ENCODE measurements at places on chromosomes 5 and 9. TPM values are rescaled to one million over a fixed set of nuclear protein-coding genes. Genes with fewer than 3 reads are reported as not detected.

GRCh38 chr9:108412755-108413154 lies 443.0 kb downstream of the ACTL7B start:
- DNase-seq = no peak

DDX4 gene
- not detected for total RNA-seq

LRRC19 gene
- not detected for total RNA-seq

DNA sequence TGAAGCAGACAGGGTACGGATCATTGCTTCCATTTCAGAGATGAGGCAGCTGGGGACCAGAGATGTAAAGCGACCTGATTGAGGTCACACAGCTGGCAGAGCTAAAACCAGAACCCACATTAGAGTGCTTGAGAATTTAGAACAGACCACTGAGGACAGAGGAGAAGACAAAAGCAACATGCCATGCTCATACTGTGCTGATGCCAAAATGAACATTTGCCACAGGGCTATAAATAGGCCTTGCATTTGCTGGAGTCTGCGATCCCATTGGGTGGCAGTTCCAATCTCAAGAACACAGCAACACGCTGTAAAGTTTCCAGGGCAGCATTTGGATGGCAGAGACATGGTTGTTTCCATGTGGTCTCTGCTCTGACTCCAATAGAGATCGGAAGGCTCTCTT lies 222.4 kb upstream of the TBC1D2 start:
- DNase-seq = no peak

DNA sequence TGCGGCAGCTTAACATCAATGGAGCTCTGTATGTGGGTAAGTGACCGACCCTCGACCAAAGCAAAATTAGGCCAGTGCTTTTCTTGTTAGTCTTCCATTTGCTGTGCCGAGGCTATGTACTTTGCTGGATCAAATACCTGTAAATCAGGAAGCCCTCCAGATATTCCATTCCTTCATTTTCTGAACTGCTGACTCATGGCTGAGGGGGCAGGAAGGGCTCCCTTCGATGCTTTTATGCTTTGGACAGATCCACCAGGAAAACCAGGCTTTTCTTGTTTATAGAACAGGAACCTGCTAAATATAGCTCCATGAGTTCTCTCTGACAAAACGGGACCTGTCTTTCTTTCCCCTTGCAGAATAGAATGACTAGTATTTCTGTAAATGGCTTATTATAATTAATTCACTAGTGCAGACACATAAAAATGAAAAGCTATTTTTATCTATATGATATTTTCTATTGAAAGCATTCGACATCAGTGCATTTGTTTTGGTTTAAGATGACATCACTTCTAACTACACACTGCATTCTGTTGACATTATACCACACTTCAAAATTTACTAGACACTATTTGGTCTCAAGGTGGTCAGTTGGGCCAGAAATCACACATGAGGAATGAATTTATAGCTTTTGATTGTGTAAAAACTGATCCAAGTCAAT lies 93.3 kb downstream of the LIFR start:
- no peak for DNase-seq

GRCh38 chr5:427415-428087 lies 15.4 kb upstream of the EXOC3 start:
- peak; percentile 86 for DNase-seq

DNA sequence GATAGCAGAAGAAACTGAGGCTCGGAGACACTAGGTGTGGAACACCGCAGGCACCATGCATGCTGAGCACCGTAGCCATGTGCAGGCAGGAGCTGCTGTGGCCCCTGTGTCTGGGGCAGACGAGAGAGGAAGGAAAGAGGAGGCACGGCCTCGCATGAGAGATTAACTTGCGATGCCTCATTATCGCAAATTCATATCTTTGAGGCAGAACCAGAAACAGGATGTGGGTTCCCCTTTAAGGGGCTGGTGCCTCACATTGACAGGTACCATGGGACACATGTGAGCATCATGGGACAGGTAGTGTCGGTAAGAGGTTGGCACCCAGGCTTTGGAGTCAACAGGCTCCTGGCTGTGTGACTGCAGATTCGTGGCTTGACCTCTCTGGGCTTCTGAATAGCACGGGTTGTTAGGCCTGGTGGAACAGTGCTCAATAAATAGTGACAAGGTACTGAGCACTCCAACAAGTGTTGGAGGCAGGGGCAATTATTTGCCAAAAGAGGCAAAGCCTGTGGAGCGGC lies 40.8 kb downstream of the NAIF1 start:
- no peak for DNase-seq

DNA sequence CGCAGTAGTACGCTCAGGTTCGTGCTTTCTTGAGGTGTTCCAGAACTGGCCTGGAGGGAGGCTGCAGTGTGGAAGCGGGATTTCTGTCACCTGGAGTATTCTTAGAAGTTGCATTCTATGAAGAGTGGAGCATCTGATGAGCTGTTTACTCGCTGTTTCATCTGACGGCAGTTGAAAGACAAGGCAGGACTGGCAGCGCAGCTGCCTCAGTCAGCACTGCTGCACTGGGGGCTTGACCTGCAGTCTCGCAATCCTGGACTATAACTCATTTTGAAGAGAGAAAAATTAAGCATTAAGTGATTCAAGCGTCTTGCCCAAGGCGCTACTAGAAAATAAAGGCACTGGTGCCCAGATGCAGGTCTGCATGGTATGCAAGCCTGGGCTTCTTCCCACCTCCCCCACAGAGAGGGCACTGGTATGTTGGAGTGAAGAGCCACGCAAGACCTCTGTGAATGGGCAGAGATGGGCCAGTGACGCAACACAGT lies 10.6 kb downstream of the TENT4A start:
- no peak for DNase-seq

CYLC2 gene
- total RNA-seq = not detected

DNA sequence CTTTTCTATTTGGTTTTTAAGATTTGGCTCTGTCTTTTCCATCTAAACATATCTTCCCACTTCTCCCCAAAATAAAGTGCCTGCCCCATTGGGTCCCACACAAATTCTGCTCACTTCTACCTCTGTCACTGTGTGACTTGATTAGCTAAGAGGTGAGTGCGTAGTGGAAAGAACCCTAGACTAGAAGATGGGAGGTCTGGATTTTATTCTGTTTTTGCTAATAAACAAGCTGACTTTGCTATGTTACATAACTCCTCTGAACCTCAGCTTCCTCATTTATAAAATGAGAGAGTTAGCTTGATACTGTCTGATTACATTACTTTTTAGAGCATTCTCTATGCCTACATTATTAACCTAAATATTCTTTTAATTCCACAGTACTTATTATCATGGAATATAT lies 51.3 kb upstream of the PTGER4 start:
- no peak for DNase-seq

NMUR2 gene
- total RNA-seq = not detected

DNA sequence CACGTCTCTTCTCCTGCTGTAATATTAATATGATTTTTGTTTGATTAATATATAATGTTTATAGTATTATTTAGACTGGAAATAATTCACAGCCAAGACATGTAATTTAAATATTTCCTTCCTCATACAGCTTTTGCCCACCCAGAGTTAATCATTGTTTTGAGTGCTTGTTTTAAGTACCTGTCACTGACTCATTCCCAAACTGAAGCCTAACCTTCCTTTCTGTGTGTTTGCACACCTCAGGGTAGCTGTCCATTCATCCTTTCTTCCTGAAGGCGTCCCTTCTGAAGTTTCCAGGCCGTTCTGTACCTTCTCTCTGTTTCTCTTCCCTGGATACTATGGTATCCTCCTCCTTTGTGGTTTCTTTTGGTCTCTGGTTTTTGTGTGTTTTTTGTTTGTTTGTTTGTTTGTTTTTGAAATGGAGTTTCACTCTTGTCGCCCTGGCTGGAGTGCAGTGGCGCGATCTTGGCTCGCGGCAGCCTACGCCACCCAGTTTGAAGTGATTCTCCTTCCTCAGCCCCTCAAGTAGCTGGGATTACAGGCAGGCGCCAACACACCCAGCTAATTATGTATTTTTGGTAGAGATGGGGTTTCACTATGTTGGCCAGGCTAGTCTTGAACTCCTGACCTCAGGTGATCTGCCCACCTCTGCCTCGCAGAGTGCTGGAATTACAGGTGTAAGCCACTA lies 312.4 kb downstream of the DOCK8 start:
- DNase-seq = no peak

GRCh38 chr9:16191191-16191590 lies 638.3 kb downstream of the CCDC171 start:
- DNase-seq = no peak

ORM2 gene
- not detected for total RNA-seq

- no peak for DNase-seq
Observed at GRCh38 chr5:102421647-102422046, 77.2 kb downstream of the SLCO6A1 start.

OTULINL gene
- total RNA-seq = 16.7 TPM

F12 gene
- total RNA-seq = not detected

- no peak for DNase-seq
Observed at GRCh38 chr5:157836121-157836753, 22.7 kb downstream of the CLINT1 start.

DNA sequence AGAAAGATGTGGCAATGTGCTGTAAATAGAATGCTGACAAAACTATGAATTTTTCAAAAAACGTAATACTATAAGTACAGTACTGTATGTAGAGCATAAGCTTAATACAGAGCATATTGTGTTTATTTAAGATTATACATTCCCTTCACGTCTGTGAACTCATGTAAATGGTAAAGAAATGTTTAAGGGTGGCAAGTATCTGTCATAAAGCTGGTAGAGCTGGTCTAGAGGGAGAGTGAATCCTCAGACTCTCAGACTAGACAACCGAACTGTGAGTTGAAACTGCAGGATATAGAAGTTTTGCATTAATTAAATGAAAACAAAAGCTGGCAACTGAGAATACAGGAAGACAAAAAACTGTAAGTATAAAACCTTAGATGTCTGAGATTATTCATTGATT lies 87.3 kb upstream of the ANXA1 start:
- no peak for DNase-seq

- DNase-seq = no peak
Observed at GRCh38 chr5:148457183-148457620, 73.4 kb downstream of the FBXO38 start.

GRCh38 chr9:7668541-7668940 lies 131.0 kb downstream of the DMAC1 start:
- no peak for DNase-seq

DNA sequence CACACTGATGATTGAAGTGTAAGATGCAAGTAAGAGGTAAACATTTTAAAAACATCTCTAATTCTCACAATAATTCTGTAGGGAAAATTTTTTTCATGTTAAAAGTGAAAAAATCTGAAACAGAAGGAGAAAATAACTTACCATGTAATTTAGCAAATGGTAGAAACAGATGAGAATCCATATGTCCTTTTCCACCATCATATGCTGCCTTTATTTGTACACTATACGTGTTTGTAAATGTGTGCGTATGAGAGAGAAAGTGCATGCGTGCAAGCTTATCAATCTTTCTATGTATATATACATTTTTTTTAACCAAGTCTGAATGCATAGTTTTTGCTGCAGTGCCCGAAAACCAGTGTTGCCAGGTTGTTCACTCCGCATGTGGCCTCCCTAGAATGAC lies 186.7 kb downstream of the IZUMO3 start:
- DNase-seq = no peak

DNA sequence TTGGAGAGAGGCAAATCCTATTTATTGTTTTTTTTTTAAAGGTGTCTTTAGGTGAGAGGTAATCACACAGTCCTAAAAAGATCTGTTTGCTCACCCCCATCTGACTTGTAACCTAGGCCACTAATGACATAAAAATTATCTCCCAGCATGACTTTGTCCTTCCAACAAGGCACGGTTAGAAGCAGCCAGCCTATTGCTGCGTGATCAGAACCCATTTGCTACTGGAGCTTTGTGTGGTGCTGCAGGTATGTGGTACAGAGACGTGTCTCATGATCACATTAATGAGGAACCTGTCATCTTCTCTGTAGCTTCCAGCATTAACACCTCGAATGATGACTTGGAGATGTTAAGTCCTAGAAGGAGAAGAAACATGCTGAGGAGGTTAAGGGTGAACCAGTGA lies 555.8 kb upstream of the TLE4 start:
- no peak for DNase-seq

DNA sequence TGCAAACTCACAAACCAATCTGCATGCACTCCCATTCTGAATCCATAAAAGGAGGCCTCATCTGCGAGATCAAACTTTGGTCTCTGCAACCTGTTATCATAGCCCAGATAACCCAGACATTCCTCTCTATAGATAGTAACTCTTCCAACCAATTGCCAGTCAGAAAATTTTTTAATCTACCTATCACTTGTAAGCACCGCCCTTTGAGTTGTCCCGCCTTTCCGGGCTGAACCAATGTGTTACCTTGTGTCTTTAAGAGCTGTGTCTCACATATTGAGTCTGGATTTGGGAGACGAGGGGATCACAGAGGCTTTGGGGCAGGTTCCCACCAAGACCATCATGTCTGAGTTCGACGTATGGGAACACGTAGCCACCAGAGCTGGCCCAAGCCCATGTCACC lies 91.1 kb upstream of the PPP1R26 start:
- no peak for DNase-seq

GRCh38 chr9:71878327-71879274 lies 32.4 kb downstream of the ABHD17B start:
- no peak for DNase-seq

DNA sequence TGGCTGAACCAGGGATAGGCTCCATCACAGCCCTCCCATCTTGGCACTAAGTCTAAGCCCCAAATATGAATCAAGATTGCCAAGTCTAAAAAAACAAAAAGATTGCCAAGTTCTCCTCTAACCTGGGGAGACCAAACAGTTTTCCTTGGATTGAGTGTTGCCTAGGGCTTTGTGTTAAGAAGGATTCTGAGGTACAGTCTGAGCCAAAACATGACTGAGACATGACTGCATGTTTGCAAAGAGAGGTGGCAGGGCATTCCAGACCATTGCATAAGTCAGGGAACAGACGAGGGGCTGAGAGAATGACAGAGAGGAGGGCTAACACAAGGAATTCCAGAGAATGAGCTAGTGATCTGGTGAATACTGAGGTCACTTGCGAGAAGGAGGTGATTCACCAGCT lies 11.4 kb downstream of the LAMC3 start:
- no peak for DNase-seq

- DNase-seq = no peak
Observed at GRCh38 chr5:6302075-6302474, 76.3 kb downstream of the MED10 start.

DNA sequence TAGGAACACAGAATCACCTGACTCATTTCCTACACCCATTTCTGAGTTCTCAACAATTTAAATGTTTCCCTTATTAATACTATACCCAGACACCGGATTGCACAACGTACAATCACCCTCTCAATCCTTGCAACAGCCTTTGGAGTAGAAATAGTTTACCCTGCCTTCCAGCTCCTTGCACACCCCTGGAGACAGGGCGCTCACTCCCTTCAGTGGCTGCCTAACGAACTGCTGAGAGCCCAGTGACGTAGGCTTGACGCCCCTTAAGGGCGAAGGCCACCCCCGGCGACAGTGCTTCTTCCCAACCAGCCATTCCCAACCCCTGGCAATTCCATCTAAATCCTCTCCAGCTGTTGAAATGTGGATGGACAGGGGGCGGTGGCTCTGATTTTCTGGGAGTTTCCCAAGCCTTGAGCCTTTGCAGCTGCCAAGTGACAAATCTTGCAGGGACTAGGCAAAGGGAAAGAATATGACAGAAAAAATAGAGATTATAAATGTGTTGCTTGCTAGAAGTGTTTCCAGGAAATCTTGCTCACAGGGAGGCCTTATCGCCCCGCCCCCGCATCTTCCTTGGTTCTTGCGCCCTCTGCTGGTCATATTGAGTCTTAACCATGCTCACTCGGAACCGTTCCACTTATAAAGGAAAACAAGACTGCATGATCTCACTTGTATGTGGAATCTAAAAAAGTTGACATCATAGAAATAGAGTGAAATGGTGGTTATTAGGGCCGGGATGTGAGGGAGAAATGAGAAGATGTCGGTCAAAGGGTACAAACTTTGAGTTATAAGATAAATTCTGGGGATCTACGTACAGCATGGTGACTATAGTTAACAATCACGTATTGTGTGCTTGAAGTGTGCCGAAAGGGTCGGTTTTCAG lies 7.6 kb upstream of the BARX1 start:
- DNase-seq = peak; percentile 89

Data from mesenteric fat pad (tissue), 1 donor.